ENCODE measurements at places on chromosomes 11 and 22. TPM values are rescaled to one million over a fixed set of nuclear protein-coding genes. Genes with fewer than 3 reads are reported as not detected.
A peak's percentile ranks its signal among the peaks of the same experiment; 100 is the strongest.

Gene OR52K1
- not detected for total RNA-seq

Gene MMP27
- not detected for total RNA-seq

Gene CCDC157
- total RNA-seq = 0.51 TPM

Gene OR6Q1
- total RNA-seq = not detected

Gene SYCE3
- not detected for total RNA-seq

Gene APOA5
- total RNA-seq = not detected

Gene MMP13
- total RNA-seq = not detected

Gene SSTR3
- total RNA-seq = not detected

Gene TSGA10IP
- total RNA-seq = not detected

Gene GALNT18
- 24.5 TPM for total RNA-seq

DNA sequence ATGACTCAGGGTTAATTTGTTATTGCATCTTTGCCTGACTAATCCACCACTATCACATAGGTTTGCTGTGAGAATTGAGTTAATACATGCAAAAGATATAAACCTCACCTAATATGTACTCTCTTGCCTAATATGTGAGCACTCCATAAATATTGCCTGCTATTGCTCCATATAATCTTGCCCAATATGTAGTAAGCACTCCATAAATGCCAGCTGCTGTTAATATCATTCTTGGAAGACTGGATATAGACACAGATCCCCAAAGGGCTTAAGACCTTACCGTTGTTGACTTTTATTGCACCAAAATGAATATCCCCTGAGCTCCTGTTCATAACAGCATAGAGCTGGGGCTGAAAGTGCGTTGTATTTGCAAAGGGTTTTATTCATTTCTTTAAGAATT, 27.0 kb upstream of the LRRC55 start:
- DNase-seq = no peak

GRCh38 chr11:124069429-124070401, 28.6 kb upstream of the OR10G7 start:
- peak; percentile 58 for DNase-seq

DNA sequence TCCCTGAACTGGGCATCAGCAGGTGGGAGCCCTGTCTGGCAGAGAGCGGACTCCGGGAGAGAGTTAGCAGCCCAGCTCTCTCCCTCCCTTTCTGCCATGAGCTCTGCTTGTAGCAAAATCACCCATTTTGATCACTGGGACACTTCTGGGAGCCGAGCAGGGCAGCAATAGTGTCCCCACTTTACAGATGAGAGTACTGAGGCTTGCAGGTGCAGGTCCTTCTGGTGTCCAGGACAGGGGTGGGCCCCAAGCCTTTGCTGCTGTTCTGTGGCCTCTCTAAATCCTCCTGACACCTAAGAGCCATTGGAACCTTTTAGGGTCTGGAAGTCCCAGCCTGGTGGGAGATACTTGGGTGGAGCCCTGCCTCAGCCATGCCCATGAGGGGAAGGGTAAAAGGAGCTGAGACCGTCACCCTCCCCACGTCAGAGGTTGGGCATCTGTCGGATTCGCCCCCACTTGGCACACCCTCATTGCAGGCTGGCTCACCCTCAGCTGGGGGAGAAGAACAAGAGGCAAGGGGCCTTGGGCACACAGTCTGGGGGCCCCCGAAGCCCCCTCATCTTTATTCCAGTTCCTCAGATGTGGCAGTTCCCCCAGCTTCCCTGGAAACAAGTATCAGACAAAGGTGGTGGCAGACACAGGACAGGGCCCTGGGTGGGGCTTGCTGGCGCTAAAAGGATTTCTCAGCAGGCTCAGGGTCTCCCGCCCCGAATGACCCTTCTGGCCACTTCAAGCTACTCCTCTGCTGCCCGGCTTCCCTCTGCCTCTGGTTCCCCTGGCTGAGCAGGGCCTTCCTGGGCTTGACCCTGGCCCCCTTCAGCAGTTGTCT, 4.5 kb downstream of the RIN1 start:
- DNase-seq = no peak

DNA sequence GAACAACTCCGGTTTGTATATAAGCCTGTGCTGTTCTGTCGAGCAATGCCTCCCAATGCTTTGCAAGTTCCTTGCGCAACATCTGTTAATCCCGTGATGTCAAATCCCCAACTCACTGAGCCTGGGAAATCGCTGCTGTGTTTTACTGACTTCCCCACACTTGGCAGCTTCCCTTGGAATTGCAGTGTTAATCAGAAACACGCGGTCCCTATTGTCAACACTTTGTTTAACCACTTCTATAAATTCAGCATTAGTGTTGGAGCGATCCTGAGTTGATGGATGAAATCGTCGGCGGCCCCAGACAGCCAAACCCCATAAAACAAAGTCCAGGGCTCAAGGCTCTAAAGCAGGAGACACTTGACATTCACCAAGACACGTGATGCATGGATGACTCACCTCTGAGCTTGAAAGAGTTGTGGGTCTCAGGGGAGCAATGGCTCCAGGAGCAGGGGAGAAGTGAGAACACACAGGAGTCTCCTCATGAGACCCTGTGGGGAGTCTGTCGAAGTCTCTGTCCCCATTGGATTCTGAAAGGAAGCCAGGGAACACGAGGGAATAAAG, 555.3 kb downstream of the MIAT start:
- DNase-seq = peak; percentile 54

DNA sequence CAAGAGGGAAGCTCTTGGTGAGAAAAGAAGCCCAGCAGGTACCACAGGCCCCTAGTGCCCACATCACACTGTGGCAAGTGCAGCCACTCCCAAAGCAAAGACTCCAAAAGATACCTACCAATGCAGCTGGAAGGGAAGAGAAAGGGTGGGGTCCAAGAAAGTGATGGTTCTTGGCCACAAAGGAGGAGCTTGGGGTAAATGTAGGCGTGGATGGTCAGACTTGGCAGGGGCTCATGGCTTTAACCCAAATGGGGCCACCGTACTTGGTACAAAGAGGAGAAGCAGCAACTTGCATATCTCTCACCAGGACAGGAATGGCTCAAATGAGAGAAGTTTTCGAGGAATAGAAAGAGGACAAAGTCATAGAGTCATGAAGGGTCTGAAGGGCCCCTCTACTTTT, 4.8 kb downstream of the MAP3K11 start:
- no peak for DNase-seq

DNA sequence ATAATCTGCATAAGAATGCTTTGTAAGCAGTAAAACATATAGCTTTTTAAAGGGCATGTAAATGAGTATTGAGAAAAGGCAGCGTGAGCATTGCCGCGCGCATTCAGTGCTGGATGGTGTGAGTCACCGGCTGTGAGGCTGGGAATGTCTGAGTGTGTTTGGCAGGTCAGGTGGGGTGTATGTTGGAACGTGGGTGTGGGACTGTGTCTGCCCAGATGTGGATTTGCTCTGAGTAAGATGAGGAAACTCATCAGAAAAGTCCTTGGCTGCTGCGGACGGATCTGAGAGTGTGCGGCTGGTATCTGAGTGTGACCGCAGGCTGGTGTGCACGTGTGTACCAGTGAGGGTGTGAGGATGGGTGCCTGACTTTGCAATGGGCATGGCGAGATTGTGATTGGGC, 66.2 kb upstream of the NECTIN1 start:
- DNase-seq = no peak

DNA sequence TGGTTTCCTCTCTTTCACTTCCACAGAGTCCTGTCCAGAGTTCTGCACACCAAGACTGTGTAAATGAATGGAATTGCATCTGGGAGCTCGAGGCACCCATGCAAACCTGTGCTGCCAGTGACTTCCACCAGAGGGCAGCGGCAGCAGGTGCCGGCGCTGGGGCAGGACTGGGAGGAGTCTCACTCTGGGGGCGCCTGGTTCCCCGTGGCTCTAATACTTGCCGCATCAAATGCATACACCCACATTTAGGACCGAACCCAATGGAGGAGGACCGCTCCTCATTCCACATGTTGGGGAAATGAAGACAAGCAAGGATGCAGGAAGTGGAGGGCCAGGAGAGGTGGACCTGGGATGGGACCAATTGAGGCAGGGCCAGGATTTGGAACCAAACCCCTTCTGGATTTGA, 1.1 kb upstream of the CD6 start:
- peak; percentile 77 for DNase-seq

- peak; percentile 42 for DNase-seq
Observed at GRCh38 chr11:15073361-15074205, at the start of gene CALCB. Gene CALCB, plus strand, starts transcription at chr11:15073593. Its CDS starts 1,126 bp downstream, at chr11:15074719.

- DNase-seq = no peak
Observed at GRCh38 chr22:27937453-27937852, 18.4 kb upstream of the PITPNB start.

- no peak for DNase-seq
Observed at GRCh38 chr22:49124608-49125007, 703.1 kb downstream of the BRD1 start.

DNA sequence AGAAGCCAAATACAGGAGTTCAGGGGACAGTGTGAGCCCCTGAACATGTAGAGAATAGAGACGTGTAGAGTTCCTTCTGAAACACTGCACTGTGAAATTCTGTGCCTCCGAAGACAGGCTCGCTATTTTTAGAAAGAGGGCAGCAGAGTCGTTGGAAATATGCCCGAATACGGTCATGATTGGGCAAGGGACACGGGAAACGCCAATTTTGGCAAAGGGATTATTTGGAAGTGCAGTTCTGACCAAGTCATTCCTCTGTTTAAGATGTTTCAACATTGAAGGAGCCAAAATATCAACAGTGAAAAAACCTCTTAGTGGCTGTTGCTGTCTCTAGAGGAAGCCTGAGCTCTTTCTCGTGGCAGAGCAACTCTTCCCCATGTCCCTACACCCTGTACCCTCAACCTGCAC, 9.5 kb upstream of the CBX6 start:
- DNase-seq = no peak

DNA sequence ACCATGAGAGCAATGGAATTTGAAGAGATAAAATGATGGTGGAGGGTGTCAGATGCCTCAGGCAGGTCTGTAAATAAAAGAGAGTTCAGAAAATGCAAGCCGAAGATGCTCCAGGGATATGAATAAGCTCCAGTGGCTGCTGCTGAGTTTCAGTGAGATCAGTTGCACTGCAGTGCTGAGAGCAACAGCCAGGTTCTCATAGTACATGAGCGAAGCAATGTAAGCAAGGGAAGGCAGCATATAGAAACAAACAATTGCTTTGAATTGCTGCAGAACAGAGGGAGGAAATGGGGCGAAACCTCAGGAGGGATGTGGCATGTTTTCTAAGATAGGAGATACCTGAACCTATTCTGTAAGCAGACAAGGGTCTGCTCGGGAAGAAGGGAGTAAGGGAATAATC, 369.5 kb downstream of the AASDHPPT start:
- DNase-seq = no peak

DNA sequence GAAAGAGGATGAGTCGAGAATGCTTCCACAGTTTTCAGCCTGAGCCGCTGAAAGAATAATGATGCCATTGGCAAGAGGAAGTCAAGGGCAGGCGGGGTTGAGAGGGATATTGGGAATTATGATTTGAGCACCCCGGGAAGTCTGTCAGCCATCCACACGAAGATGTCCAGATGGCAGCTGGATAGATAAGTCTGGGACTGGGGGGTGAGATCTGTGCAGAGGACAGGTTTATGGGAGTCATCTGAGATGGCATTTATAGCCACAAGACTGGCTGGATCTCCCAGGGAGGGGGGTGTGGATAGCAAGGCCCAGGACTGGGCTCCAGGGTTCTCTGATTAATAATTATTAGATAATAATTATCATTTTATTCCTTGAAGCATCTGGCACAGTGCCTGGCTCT, 5.1 kb upstream of the STIP1 start:
- DNase-seq = no peak

DNA sequence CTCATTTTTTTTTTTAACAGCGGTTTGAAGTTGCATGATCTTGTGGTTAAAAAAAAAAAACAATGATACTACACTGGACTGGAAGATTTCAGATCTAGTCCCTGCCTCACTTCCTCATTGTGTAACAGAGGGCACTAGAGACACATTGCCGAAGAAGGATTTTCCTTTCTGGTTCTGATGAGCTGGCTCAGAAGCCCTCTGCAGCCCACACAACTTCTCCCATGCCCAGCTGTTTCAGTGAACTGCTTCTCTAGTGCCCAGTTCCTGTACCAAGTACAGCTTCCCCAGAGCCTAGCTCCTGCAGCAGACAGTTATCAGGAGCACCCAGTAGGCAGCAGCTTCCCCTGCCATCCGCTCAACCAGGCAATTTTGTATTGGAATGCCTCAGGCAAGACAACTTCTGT, 29.5 kb upstream of the ANO5 start:
- DNase-seq = no peak

- DNase-seq = no peak
Observed at GRCh38 chr11:8258289-8258688, 5.4 kb downstream of the LMO1 start.

GRCh38 chr11:32526760-32527159, 56.9 kb upstream of the EIF3M start:
- no peak for DNase-seq

Measured in Right ventricle myocardium superior (tissue), 1 donor.